GM23338 (cell line): ENCODE measurements at places on chromosomes 4 and X. TPM values are rescaled to one million over a fixed set of nuclear protein-coding genes. Genes with fewer than 3 reads are reported as not detected.

Gene SLC4A4
- total RNA-seq = 1.5 and 2.3 TPM in 2 replicates

GRCh38 chr4:186932631-186933187, 209.1 kb upstream of the FAT1 start:
- no peak overlapping the region for H3K27ac ChIP-seq
- no peak overlapping the region for H3K4me3 ChIP-seq
- DNase-seq = no peak

Gene EFHC2
- total RNA-seq = 2.6 and 3.1 TPM in 2 replicates

- H3K4me1 ChIP-seq = peaks cover 35% of the 10 kb centered on the region
- peaks cover 11% of the 10 kb centered on the region for H3K27me3 ChIP-seq
- no peak overlapping the region for H3K27ac ChIP-seq
- H3K4me3 ChIP-seq = peak overlapping the region; percentile 65
- H3K36me3 ChIP-seq = no peaks in the 10 kb centered on the region
- DNase-seq = no peak
Measured at GRCh38 chrX:150569155-150569477, 695 bp downstream of the MTM1 start.

Gene ART3
- 0.87 and 1.2 TPM in 2 replicates for total RNA-seq

Gene SLC25A4
- total RNA-seq = 43.3 and 43.6 TPM in 2 replicates

Gene PACRGL
- 15.8 and 23.0 TPM in 2 replicates for total RNA-seq

Gene NKX3-2
- total RNA-seq = 0.14 TPM in 1 of 2 replicates, not detected in the other

Gene PNMA6F
- 0.78 and 0.83 TPM in 2 replicates for total RNA-seq

Gene ANXA3
- total RNA-seq = 20.3 and 23.8 TPM in 2 replicates

Gene ADH1C
- not detected in 2 replicates for total RNA-seq

DNA sequence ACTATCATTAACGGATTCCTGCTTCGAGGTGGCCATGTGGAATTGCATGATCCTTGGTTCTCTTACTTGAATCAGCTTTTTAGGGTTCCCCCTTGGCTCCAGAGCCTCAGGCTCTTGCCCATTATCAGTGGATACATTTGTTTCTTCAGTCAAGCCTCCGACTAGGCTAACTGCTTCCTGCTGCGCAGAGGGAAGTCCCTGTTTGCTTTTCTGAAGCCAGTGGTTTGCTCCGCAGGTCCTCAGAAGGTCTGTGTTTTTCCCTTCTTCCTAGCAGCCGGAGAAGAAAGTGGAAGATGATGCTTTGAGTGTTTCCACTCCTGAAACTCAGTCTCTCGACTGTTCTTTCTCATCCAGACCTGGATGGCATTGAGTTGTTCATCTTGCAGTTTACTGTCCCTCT, 20.6 kb downstream of the SRD5A3 start:
- H3K4me3 ChIP-seq = no peak overlapping the region
- H3K27me3 ChIP-seq = no peaks in the 10 kb centered on the region
- peaks cover 34% of the 10 kb centered on the region for H3K4me1 ChIP-seq

Gene RCHY1
- total RNA-seq = 42.9 and 50.9 TPM in 2 replicates

Gene YY2
- total RNA-seq = 1.3 and 1.6 TPM in 2 replicates

- no peak for DNase-seq
- no peaks in the 10 kb centered on the region for H3K4me1 ChIP-seq
- H3K4me3 ChIP-seq = no peak overlapping the region
- H3K27me3 ChIP-seq = no peaks in the 10 kb centered on the region
Measured at GRCh38 chrX:47283015-47283771, 50.4 kb downstream of the USP11 start.

GRCh38 chrX:117854806-117855205, 261.8 kb downstream of the KLHL13 start:
- no peaks in the 10 kb centered on the region for H3K27me3 ChIP-seq

Gene RHOXF2B
- total RNA-seq = not detected in 2 replicates

Gene SPANXN3
- not detected in 2 replicates for total RNA-seq

DNA sequence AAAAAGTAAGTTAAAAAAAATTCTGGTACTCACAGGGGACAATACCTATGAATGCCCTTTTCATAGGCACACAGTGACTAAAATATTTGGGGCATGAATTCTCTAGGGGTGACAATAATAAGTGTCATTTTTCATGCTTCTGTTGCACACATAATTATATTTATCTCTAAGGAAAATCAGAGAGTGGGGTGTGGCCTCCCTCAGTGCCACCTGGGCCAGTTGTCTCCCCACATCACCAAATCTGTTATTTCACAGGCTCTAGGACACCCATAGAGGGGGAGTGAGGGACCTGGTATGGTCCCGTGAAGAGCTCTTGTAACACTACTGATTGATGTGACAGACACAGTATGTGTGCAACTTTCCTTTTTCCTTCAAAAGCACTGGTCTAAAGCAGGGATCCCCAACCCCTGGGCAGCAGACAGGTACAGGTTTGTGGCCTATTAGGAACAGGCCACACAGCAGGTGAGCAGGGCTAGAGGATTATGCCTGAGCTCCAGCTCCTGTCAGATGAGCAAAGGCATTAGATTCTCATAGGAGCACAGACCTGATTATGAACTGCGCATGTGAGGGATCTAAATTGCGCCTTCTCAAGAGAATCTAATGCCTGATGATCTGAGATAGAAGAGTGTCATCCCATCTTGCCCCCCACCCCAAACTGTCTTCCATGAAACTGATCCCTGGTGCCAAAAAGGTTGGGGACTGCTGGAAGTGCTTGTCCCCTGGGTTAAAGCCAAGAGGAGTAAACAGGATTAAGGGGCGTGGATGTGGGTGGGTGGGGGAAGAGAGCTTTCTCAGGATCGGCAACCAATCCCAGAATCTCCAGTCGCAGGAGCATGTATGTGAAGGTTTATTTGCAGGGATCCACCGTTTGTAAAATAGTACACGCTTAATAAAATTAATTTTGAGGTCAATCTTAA, 856 bp downstream of the SLC9B1 start:
- no peaks in the 10 kb centered on the region; the same call in 1 of the 2 replicates for H3K4me1 ChIP-seq
- peak overlapping the region; percentile 98 for H3K27ac ChIP-seq
- H3K4me3 ChIP-seq = peak overlapping the region; percentile 81

DNA sequence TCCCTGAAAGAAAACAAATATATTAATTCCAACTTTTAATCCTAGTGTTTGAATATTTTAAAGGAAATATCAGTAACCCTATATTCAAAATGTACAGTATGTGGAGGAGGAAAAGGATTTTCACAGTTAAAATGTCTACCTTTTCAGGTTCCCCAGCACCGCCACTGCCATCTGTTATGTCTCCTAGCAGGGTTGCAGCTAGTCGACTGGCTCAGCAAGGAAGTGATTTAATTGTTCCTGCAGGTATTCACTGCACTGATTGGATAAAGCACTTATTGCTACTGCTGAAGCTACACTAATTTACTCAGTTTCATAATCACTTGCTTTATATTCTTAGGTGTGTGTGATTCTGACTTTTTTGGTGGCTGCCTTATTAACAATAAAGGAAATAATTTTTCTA, 65.5 kb upstream of the FHDC1 start:
- peaks cover 3% of the 10 kb centered on the region; the same call in 1 of the 2 replicates for H3K36me3 ChIP-seq
- H3K4me1 ChIP-seq = peaks cover 30% of the 10 kb centered on the region
- no peak overlapping the region for H3K4me3 ChIP-seq
- H3K27me3 ChIP-seq = no peaks in the 10 kb centered on the region
- no peak overlapping the region for H3K27ac ChIP-seq

Gene DDX53
- total RNA-seq = not detected in 2 replicates

Gene IL2
- not detected in 2 replicates for total RNA-seq
